ENCODE measurements at places on chromosomes 3 and 15.
A peak's percentile ranks its signal among the peaks of the same experiment; 100 is the strongest.

- no peak for DNase-seq
Observed at GRCh38 chr15:72252663-72253299, 19.6 kb downstream of the PARP6 start.

DNA sequence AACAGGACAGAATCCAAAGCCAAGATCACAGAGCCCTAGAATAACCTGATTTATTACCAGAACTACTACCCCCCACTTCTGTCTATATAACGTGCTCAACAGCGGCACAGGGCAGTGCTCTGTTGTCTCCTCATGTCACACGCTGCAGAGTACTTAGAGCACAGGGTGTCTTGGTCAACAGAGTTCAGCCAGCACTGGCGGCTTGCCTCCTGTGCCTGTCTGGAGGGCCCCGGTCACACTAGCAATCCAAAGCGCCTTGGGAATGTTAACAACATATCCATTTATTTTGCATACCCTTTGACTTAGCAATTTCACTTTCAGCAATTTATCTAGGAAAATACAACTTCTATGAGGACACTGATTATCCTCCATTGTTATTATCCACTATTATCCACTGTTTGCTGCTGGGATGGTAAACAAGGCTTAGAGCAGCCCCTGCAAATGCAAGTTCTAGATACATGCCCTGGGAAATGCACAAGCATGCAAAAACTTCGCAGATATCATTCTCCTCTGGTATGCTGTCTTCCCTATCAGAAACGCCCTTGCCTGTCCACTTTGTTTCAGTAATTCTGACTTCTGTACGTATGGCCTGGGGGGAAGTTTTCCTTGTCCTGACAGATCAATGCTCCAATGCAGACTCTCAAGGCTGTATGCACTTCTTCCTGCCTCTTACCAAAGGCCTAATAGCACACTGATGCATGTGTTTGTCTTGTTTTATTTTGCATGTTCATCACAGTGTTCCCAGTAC lies 86.2 kb upstream of the OCA2 start:
- no peak for DNase-seq

- DNase-seq: no peak
Observed at GRCh38 chr15:58138106-58138505, at the start of gene AQP9. Gene AQP9, plus strand, starts transcription at chr15:58138381. Its CDS starts 185 bp downstream, at chr15:58138566.

- DNase-seq: no peak
Observed at GRCh38 chr3:147713234-147714133, 304.3 kb downstream of the ZIC1 start.

GRCh38 chr3:69338911-69339310 lies 47.0 kb downstream of the FRMD4B start:
- DNase-seq: no peak

DNA sequence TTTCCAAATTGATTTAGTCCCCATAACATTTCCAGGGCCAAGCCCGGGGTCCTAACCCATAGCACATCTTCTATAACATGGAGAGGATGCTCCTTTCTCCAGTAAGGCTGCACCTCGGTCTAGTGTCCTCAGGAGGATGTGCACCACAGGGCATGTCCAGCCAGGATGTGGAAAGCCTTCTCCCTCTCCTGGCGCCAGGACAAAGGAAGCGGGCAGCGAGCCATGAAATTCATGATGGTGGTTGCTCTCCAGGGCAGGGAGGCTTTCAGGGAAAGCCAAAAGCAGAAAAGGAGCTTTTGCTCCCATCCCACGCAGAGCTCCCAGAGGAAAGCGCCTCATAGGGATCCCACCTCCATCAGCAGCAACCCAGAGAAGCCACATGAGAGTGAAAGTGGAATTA lies 220.0 kb downstream of the ADAMTSL3 start:
- DNase-seq: no peak

GRCh38 chr15:74892313-74892712 lies 2.5 kb downstream of the MPI start:
- no peak for DNase-seq

DNA sequence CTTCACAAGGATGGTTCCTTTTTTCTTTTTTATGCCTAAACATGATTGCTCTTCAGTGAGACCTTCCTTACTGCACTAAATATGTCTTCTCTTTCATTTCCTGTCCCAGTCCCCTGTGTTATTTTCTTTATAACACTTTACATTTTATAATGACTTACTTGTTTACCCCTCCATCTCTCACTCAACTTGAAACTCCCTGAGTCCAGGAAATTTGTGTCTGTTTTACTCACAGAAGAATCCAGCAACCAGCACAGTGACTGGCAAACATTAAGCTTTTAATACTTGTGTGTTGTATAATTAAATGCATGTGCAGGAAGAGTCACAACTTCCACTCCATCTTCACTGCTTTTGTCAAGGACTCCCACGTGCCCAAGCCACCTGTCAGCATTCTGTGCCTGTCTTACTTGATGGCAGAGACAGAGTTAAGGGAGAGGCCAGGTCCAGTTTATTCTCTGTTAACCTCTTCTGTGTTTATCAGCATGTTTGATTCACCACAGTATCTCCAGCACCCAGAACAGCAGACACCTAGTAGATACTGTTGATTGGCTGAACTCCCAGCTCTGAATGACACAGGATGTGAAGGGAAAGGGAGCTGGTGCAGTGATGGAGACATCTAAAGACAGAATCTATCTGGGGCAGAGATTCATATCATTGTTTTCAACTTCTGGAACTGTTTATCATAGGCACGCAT lies 42.8 kb downstream of the SSR3 start:
- DNase-seq: no peak

DNA sequence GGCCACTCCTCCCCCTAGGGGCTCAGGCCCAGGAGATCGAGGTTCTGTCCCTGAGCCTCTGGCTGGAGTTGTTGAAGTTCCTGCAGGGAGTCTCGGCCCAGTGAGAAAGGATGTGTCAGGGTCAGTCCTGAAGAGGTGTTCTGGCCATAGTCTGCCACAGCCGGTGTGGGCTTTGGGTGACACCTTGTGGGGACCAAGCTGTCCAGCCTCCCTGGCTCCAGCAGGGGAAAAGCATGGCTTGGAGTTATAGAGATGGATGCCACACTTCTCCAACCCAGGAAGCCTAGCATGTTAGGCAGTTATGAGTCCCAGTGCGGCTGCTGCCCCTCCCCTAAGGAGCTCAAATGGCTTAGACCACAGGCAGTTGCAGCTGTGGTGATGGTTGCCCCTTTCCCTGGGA lies 945.6 kb upstream of the GBE1 start:
- DNase-seq: no peak

- DNase-seq: no peak
Observed at GRCh38 chr3:133744241-133744640, 2.0 kb upstream of the TF start.

- no peak for DNase-seq
Observed at GRCh38 chr3:87173071-87173470, 54.0 kb upstream of the CHMP2B start.

- no peak for DNase-seq
Observed at GRCh38 chr3:25678581-25678980, 13.9 kb upstream of the TOP2B start.

- DNase-seq: no peak
Observed at GRCh38 chr15:50800715-50801114, 35.2 kb upstream of the SPPL2A start.

GRCh38 chr3:112333381-112334317 lies 693 bp downstream of the CD200 start:
- no peak for DNase-seq

GRCh38 chr15:67573194-67573593 lies 30.7 kb downstream of the MAP2K5 start:
- DNase-seq: no peak

- DNase-seq: no peak
Observed at GRCh38 chr3:107555359-107555758, 32.6 kb downstream of the BBX start.

- DNase-seq: peak; percentile 10
Observed at GRCh38 chr3:49295489-49296058, 18.5 kb upstream of the C3orf62 start.

GRCh38 chr3:38541806-38542205 lies 45.7 kb downstream of the EXOG start:
- DNase-seq: no peak

DNA sequence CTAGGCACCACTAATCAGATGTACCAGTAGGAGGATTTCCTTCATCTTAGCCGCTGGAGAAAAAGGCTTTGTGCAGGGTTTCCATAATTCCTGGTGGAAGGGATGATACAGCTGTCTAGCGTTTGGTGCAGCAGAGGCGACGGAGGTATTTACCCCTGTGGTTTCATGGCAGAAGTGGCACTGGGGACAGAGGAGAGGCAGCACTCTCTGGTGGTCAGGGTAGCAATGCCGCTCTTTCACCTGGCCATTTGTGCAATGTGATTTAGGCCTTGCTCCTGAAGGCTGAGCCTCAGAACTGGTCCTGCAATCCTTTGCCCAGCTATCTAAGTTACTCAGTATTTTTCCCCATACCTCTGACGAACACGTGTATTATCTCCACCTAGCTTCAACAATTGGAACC lies 47.1 kb upstream of the BNIP2 start:
- DNase-seq: no peak

GRCh38 chr15:73034221-73034620 lies 18.0 kb upstream of the NEO1 start:
- DNase-seq: no peak

Measured in stimulated activated CD4-positive, alpha-beta T cell treated with anti-CD3 and anti-CD28 coated beads, Interleukin-4, amount 100 ng/mL, for 4 hours (primary cell).